ENCODE measurements at places on chromosomes 5 and 9.
A peak's percentile ranks its signal among the peaks of the same experiment; 100 is the strongest.

DNA sequence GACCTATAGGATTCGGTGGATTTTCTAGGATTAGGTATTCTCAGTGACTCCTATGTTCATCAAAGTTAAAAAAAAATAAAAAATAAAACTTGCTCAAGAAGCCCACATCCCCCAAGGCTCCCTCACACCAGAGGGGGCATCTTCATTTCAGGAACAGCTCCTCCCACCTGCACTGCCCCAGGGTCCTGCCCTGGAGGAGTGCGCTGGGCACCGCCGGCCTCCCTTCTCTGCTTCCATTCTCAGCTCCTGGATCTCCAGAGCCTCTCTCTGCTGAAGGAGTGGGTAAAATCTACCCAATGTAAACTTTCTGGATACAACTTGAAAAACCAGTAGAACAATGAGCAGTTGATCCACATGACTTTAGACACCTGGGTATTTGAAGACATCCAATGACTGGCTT, 359.8 kb upstream of the IRX4 start:
- DNase-seq = no peak

DNA sequence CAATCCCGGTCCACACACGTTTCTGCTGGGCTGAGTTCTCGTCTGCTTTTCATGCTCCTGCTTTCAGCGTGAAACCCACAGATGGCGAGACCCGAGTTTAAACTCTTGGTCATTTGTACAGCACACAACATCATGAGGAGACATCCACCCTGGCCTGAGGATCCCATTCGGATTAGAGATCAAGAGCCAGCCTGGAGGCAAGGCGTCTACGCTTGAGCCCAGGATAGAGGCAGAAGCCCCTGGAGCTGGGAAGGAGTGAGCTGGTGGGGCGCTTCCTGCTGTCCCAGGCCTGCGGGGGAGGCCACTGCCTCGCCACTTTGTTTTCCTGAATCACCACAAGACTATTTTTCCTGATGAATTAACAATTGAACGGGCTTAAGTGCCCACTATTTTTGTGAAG, 281.9 kb upstream of the IRX4 start:
- DNase-seq = no peak

GRCh38 chr9:20403346-20403745, 219.0 kb downstream of the MLLT3 start:
- no peak for DNase-seq

- no peak for DNase-seq
These were observed 944 bp downstream of the ATOX1 start for GRCh38 chr5:151757233-151758140.

DNA sequence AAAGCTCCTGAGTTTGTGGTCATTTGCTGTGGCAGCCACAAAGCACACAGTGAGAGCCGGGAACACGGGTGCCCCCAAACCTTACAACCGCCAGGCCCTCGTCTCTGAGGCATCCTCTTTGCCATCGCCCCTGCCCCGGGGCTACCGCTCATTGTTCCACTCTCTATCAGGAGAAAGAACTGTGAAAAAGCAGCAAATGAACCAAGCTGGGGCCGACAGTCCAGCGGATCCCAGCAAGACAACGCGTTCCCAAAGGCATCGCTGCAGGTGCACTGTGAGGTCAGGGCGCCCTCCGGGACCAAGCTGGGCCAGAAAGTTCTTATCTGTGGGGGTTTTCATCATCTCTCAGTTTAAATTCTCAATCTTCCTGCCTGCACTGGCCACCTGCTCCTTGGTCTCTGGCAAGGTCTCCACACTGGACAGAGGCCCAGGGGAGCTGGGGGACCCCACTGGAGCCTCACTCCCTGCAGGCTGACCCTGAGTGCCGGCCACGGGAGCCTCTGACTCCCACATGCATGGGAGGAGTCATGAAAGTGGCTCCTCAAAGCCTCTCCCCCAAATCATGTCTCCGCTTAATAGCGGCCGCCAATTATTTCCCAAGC, 32.1 kb downstream of the VAV2 start:
- DNase-seq = no peak

- DNase-seq = no peak
These were observed 9.8 kb upstream of the PDE8B start for GRCh38 chr5:77200663-77201062.

DNA sequence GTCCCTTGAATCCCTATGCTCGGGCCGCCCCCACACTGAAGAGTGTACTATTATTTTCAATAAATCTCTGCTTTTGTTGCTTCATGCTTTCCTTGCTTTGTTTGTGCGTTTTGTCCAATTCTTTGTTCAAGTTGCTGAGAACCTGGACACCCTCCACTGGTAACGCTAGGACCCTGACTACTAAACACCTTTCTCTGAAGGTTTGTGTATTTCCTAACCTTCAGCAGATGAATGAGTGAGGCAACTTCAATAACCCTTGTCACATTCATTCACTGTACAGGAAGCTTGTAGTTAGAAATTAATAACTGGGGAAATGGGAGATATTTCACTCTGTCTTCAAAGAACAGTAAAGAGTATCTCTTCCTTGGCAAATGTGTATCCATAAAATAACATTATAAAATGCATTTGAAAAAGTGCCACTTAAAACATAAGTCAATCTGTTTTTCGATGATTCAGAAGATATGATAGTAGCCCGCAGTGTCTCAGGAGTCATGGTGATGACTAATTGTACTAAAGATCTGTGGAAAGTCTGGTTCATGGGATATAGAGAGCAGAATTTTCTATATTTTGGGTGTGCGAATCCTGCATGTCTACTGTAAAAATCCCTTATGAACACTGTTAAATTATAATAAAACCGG, 43.2 kb upstream of the ANKH start:
- no peak for DNase-seq

DNA sequence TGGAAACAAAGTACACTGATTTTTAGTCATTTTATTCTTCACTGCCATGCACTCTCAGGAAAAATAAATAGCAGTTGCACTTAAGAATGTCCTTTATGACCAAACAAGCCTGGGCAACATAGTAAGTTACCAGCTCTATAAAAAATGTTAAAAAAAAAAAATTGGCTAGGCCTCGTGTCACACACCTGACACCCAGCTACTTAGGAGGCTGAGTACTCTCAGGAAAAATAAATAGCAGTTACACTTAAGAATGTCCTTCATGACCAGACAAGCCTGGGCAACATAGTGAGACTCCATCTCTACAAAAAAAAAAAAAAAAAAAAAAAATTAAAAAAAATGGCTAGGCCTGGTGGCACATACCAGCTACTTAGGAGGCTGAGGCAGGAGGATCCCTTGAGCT, 304.6 kb downstream of the SLCO4C1 start:
- no peak for DNase-seq

DNA sequence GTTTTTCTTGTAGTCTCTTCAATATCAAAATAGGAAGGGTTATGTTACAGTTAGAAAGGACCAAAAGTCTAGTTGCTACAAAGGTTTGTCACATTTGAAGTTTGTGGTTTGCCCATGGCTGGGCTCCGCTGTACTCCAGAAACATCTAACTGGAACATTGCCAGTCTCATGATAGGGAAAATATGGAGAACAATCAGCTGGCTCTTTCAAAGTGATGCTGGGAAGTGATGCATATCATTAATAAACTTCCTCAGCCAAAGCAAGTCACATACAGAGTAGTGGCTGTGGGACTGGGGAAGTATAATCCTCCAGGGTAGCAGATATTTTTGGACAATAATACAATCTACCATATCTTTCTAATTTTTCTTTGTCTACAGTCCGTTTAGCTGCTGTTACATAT, 8.8 kb downstream of the BTF3 start:
- no peak for DNase-seq

- no peak for DNase-seq
These were observed 518.3 kb downstream of the CTNND2 start for GRCh38 chr5:11385901-11386293.

DNA sequence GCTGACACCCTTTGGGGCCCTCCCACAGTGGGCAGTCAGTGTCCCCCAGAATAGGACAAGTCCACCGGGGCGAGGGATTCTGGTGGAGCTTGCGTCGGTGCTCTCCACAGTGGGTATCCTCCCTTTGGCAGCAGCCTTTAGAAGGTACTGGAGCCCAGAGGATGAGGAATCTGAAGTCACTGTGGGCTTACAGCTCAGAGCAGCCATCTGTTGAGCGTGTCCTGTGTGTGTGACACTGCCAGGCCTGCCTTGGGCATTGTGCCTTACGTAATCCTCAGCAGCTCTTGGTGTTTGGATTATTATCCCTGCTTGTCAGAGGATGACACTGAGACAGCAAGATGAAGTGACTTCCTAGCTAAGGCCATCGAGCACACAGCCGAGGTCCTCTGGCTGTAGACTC, 12.6 kb downstream of the URM1 start:
- DNase-seq = no peak

DNA sequence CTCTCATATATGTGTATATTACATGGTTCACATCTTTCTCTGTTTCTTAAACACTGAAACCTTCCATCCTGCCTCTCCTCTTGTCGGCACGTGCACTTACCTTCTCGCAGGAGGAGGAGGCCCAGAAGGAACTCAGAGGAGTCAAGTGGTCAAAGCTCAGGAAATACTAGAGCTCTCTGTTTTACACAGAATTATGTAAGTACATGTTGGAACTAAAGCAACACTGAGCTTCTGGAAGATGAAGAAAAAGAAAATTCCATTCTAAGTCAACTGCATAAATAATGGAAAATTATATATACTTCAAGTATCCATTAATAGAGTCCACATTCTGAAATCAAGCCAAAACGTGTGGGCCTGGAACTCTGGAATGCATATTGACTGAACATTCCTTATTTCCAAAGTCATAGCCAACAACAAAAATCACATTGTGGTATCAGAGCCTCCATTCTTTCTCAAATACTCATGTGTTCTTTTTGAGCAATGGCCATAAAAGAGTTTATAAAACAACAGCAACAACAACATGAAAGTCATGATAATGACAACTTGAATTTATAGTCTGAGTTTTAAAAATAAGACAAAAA, 121.5 kb upstream of the RAI14 start:
- no peak for DNase-seq

DNA sequence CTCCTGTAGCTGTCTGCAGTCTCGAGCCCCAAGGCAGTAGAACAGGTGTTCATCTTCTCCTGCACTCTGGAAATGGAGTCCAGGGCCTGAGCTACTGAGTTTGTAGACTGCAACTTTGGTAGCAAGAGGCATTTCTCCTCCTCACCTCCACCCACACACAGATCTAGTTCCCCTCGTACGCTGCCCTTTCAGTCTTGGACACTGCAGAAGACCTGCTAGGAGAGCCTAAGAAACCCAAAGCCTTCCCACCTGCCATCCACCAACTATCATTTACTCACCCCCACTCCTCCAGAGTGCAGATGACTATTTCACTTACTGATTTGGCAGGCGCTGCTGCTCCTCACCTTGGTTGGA, 59.0 kb downstream of the KCNIP1 start:
- DNase-seq = no peak

GRCh38 chr9:112437406-112437805, 49.2 kb upstream of the KIAA1958 start:
- no peak for DNase-seq

- no peak for DNase-seq
These were observed 401.3 kb downstream of the BNC2 start for GRCh38 chr9:16469184-16469583.

DNA sequence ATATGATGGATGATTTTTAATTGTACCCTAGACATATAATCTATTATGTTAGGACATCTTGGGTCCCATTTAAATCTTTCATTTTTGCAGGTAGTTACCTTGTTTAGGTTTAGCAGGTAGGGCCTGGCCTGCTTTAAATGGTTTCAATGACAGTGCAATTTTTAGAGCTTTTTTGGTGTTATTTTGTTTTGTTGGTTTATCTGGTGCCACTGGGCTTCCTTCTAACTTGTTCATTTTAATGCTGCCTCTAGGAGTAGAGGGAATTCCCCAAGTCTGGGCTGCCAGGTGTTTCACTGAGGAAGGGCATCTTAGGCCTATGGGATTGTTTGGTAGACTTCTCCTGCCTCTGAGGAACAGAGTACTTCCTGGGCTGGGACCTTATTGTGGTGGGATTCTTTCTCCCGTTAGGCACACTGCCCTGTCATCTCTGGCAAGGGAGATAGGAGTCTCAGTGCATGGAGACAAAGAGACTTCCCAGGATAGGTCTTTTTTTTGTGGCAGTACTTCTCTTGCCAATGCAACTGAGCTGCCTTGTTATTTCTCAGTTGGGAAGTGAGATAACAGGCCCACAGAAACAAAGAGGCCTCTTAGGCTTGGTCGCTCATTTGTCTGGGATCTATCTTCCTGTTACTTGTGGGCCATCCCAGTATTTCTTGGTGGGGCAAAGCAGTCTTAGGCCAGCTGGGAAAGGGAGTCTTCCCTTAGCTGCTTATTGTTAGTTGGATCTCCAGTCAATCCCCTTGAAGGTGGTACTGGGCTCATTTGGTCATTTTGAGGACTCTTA, 282.9 kb downstream of the FER start:
- no peak for DNase-seq

DNA sequence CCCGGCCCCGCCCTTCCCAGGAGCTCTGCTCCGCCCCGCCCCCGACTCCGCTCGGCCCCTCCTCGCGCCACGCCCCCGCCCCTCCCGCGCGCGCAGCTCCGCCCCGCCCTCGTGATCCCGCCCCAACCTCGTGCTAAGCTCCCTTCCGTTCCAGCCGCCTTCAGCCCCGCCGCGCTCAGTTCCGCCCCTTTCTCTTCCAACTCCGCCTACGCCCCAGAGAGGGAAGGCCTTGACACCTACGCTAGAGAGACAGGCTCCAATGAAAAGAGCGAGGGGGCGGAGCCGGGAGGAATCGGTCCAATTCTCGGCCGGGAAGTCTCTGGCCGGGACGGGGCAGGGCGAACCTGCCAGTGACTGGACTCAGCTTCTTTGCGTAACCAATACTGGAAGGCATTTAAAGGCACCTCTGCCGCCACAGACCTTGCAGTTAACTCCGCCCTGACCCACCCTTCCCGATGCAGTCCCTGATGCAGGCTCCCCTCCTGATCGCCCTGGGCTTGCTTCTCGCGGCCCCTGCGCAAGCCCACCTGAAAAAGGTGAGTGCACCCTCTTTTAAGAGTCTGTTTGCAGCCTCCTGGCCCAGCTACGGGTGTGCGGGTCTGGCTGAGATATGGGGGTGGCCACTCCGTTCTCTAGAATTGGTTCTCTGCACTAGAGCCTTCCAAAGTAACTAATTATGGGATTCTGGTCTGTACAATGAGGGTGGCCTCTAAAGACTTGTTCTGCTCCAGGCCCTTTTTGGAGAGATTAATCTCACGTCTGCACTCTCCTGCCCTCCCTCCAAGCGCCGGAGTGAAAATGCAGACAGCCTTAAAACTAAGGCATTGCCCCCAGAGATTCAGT, at the start of gene GM2A:
TSS of gene GM2A (plus strand) at position 424 of the 843 bp plus-strand sequence. CDS start at position 456, 32 bp downstream.
- peak; percentile 99 for DNase-seq

GRCh38 chr9:31137176-31138160, 1247.0 kb upstream of the ACO1 start:
- peak; percentile 54 for DNase-seq

GRCh38 chr5:66875315-66875714, 279.1 kb downstream of the MAST4 start:
- DNase-seq = no peak

GRCh38 chr9:7976856-7977255, 177.3 kb upstream of the DMAC1 start:
- no peak for DNase-seq

Data from SW 1271 (cell line).